ENCODE measurements at places on chromosomes 1 and 21.

DNA sequence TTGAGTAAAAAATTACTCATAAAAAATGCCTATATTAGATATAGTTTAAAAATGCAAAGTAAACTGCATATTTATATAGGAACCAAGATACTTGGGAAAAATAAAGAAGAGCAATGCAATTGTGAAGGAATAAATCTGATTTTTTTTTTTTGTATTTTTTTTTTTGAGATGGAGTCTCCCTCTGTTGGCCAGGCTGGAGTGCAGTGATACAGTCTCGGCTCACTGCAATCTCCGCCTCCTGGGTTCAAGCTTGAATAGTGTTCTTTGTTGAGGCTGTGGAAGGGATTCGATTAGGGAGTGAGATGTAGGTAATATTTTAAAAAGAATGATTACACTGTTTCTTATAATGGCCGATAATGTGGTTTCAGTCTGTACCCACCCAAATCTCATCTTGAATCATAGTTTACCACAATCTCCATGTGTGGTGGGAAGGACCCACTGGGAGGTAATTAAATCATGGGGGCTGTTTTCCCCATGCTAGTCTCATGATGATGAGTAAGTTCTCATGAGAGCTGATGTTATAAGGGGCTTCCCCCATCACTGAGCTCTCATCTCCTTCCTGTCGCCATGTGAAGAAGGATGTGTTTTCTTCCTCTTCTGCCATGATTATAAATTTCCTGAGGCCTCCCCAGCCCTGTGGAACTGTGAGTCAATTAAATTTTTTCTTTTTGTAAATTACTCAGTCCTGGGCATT lies 1765.9 kb downstream of the PLA2G4A start:
- no peak for DNase-seq

DNA sequence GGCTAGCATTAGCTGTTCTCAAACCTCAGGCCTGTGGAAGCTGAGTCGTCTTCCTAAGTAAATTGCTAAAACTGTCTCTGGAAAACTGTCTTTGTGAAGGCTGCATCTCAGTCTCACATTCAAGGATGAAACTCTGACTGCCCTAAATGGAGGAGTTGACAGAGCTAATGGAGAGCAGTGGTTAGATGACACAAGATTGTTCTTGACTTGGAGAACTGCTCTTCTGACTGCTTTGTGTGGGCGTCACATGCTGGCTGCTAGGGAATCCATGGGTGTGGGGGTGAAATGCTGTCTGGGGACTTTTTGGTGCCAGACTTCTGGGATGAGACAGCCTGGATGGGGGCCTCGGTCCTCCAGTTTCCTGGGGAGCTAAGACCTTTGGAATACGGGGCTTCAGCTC lies 24.5 kb upstream of the TSPAN2 start:
- DNase-seq = no peak

DNA sequence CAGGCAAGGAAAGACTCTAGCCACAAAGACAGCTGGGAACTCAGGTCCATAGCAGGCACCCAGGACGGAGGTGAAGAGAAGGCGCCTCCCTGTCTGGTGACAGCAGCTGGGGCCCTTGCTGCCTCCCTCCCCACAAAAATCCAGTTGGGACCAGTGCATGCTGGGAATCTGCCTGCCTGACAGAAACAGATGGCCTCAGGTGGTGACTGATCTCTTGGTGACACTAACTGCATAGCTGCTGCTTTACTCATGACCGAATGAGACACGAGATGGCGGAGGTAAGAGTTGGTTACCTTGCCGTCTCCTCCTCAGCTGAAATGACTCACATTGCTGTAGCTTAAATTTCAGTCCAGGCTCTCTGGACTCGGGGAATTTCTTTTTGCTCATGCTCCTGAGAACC lies 130.3 kb downstream of the FGGY start:
- no peak for DNase-seq

DNA sequence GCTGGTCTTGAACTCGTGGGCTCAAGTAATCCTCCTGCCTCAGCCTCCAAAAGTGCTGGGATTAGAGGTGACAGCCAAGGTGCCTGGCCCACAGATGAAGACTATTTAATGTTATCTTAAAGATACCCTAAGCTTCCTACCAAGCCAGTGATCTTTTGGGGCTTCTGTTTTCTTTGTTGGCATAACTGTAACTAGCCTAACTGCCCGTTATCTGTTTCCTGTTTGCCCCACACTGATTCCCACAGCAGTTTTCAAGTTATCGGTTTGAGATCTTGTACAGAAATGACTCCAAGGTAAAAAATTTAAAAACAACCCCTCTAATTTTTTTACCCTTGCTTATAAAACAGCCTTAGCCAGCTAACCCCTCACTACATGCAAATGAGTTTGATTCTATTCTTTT lies 12.4 kb downstream of the SELL start:
- DNase-seq = no peak

GRCh38 chr21:45996311-45997204 lies 15.0 kb downstream of the COL6A1 start:
- no peak for DNase-seq

GRCh38 chr21:44593598-44594405 lies 1.5 kb upstream of the KRTAP10-6 start:
- DNase-seq = peak; percentile 37

DNA sequence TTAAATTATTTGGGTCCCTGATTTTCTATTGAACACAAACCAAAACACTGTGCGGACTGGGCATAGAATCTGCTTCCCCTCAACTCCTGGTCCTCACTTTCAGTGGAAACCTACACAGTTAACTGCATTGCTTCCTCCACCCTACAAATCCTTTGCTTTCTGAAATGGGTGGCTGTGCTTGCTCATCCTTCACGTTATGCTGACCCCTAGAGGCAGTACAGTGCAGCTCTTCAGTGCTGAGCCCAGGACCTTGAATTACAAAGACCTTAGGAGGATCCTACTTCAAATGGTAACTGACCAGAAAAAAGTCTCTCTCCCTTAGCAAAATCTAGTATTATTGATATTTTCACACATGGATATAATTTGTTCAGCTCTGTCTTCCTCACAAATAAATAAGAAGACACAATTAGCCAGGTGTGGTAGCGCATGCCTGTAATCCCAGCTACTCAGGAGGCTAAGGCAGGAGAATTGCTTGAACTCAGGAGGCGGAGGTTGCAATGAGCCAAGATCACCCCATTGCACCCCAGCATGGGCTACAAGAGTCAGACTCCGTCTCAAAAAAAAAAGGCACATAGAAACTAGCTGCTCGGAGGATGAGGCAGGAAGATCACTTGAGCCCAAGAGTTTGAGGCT lies 63.4 kb upstream of the L1TD1 start:
- no peak for DNase-seq

DNA sequence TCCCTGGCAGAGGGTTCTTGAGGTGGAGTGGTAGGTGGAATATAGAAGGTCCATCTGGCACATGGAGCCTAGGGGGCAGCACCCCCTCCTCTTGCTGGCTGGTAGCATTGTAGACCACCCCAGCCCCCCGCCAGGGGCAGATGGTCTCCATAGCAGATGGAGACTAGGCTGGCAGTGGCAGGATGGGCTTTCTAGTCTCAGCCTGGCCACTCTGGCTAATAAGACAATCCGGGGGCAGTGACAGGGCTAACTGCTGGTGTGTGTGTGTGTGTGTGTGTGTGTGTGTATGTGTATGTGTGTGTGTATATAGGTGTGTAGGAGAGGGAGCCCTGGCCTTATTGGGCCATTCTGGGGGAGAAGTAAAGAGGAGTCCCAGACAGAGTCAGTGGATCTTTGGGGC lies 16.1 kb downstream of the UTP11 start:
- no peak for DNase-seq

GRCh38 chr1:100433563-100433962 lies 81.3 kb downstream of the CDC14A start:
- no peak for DNase-seq

GRCh38 chr21:35658242-35658641 lies 402.1 kb downstream of the SETD4 start:
- DNase-seq = no peak

DNA sequence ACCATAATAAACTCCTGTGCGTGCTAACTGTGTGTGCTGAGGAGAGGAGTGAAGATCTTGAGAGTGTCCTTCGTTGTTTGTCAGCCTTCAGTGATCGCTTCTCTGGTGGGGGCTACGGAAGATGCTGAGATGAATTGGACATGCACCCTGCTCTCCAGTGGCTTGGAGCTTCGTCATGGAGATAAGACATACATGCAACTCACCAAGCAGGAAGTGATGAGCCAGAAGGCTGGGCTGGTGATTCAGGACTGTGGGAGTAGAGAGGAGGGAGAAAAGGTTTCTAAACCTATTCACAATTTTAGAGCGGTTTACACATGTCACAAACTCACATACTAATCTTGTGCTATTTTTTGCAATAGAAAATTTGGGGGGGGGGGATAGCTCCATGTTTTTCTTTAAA lies 128.9 kb upstream of the ADAR start:
- DNase-seq = no peak

DNA sequence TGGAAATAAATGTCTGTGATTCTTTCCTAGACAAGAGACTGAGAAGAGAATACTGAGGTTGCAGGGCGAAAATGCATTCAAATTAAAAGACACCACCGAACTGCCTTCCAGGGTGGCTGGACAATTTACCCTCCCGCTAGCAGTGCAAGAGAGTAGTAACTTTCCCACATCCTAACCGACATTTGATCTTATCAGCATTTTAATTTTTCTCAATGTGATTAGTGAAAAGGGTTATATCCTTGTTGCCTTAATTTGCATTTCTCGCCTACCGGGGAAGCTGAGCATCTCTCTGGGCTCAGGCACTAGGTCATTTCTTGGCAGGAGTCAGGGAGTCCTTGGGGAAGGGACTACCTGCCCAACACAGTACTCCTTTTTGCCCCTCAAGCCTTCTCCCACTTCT lies 2.8 kb downstream of the TNFRSF8 start:
- DNase-seq = no peak

DNA sequence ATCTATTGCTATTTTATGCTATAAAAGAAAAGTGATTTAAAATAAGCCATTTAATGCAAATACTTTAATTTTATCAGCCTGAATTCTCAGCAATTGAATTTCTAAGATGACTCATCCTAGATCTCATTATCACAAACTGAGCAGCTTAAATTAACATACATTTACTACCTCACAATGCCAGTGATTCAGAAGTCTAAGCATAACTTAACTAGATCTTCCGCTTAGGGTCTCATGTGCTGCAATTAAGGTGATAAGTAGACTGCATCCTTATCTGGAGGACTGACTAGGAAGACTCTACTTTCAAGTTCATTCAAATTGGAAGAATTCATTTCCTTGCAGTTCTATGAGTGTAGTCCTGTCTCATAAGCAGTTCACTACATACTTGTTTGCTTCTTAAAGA lies 286.6 kb downstream of the COL11A1 start:
- no peak for DNase-seq

DNA sequence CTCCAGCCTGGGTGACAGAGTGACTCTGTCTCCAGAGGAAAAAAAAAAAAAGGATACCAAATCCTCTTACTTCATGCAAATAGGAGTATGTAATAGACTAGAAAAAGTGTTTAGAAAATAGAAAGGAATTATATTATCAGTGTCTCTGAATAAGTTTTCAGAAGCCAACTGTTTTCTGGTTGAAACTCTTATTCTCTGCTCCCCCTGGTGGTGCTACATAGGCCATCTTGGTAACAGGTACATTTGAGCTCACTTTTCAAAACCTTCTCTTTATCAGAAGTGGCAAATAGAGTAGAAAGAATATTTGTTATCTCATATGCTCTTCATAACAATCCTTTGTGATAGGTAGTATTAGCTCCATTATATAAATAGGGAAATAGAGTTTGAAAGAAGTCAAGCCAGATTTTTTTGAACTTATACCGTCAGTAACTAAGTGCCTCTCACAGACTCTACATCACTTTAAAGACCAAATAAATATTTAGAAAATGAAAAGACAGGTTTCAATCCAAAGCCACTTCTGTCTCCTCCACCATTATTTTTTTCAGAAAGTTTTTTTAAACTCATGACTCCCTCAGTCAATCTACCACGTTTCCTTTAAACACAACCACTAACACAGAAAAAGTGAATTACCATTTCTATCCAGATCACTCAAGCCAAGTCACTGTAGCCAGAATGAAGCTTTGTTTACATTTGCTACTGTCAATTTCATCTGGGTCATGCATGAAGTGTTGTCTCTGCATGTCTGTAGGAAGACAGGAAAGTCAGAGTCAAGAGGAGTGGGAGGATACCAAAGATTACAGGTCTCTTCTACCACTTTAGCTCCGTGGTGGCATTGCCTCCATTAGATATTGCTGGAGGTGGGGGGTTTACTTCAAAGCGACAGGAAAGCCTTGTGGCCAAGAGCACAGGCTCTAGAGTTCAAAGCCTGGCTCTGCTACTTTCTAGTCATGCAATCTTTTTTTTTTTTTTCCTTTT lies 45.6 kb downstream of the IL23R start:
- no peak for DNase-seq

GRCh38 chr1:203217139-203217655 lies 12.3 kb downstream of the CHIT1 start:
- DNase-seq = no peak

GRCh38 chr1:25564777-25565574 lies 21.6 kb downstream of the LDLRAP1 start:
- no peak for DNase-seq

GRCh38 chr1:201649761-201650622 lies 111.1 kb downstream of the NAV1 start:
- DNase-seq = peak; percentile 88

DNA sequence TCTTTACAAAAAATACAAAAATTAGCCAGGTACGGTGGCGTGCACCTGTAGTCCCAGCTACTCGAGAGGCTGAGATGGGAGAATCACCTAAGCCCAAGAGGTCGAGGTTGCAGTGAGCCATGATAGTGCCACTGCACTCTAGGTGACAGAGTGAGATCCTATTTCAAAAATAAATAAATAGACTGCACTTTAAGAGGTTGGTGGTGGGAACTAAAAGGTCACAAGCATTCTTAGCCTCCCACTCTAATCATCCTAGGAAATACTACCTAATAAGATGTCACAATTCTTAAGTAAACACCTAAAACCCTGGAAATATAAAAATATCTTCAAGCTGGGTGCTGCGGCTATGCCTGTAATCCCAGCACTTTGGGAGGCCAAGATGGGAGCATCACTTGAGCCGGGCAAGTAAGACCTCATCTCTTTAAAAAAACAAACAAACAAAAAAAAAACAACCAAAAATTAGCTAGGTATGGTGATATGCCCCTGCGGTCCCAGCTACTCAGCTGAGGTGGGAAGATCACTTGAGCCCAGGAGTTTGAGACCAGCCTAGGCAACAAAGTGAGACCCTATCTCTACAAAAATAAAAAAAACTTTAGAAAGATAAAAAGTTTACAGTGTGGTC lies 4.1 kb downstream of the DCAF8 start:
- no peak for DNase-seq

GRCh38 chr1:220770245-220770913 lies 16.3 kb upstream of the MTARC1 start:
- no peak for DNase-seq

DNA sequence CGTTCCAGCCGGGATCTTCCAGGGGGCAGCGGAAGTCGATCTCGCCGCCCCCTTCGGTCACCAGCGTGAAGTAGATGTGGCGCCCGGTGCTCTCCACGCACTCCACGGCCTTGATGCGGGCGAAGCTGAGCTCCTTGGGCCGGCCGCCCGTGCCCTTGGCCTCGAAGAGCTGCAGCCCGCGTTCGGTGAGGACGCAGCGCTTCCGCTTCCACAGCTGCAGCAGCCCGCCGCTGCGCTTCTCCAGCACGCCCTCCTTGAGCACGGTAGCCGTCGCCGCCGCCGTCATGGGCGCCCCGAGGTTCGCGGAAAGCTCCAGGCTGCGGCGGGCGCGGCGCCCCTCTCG lies 516 bp downstream of the PHLDA3 start:
- peak; percentile 73 for DNase-seq

Data from upper lobe of right lung (tissue), 1 donor.